Left lung (tissue), 14 donors: ENCODE measurements at places on chromosomes 3 and 15.

DNA sequence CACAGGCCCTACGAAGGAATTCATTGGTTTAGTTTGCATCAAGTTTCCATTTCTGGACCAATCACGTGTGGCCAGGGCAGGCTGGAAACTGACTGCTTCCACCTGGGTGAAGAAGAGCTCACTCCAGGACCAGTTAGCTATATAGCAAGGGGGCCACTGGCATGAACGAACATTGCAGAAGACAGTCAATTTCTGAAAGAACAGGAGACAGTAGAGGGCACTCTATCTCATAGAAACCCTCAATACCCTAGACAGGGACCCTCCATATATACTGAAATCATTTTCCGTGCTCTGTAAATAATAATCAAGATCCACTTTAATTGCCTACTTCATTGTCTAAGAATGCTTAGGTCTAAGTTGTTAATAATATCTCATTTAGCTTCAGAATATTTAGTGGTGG lies 215.6 kb downstream of the CADPS start:
- no peak for DNase-seq

DNA sequence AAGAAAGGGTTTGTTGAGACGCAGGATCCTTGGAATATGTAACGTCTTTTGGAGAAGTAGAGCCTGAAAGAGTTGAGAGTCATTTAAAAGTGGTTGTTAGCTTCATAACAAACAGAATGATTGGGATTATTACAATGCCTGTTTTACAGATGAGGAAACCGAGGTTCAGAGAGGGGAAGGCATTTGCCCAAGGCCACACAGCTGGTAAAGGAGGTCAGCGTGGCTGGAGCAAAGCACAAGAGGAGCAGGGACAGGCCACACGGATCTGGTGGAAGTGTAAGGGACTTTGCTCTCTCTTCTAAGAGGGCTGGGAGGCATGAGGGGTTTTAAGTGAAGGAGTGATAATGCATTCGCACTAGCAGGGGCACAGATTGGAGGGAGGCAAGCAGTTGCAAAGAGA lies 6.2 kb upstream of the OXTR start:
- no peak for DNase-seq

DNA sequence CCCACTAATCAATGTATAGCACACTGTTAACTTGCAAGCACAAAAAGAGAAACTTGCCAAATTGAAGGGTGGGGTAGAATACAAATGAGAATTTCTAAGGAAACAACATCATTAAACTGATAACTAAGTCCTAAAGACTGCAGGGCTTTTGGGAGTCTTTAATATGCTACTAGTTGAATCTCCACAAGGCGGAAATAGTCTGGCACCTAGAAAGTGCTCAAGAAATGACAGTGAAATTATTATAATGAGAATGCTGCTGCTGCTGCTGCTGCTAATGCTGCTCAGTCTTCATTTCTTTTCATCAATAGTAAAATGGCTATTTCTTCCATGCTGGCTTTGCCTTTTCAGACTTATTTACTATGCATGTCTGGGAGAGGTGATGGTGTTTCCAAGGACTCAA lies 91.8 kb downstream of the BTD start:
- DNase-seq = no peak

DNA sequence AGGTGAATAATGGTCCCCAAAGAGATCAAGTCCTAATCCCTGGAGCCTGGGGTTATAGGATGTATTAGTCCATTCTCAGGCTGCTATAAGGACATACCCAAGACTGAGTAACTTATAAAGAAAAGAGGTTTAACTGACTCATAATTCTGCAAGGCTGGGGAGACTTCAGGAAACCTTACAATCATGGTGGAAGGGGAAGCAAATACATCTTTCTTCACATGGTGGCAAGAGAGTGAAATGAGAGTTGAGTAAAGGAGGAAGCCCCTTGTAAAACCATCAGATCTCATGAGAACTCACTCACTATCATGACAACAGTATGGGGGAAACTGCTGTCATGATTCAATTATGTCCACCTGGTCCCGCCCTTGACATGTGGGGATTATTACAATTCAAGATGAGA lies 142.9 kb upstream of the ANKRD28 start:
- DNase-seq = no peak

DNA sequence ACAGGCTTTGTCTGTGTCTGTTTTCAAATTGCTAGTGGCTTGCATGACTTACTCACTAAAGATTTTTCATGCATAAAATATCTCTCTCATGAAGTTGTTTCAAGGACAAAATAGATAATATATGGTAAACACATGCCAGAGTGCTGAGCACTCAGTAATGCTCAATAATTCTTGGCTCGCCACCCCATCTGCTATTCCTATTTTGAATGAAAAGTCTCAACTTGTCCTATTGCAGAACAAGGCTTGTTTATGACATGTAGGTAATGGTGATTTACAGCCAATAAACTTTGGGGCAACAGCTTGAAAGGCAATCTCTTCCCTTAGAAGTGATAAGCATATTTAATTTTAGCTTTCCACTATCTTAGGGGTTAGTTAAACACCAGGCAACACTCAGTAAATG lies 789.0 kb upstream of the ROBO1 start:
- no peak for DNase-seq

- no peak for DNase-seq
Observed at GRCh38 chr3:119768668-119769393, 13.1 kb upstream of the NR1I2 start.

DNA sequence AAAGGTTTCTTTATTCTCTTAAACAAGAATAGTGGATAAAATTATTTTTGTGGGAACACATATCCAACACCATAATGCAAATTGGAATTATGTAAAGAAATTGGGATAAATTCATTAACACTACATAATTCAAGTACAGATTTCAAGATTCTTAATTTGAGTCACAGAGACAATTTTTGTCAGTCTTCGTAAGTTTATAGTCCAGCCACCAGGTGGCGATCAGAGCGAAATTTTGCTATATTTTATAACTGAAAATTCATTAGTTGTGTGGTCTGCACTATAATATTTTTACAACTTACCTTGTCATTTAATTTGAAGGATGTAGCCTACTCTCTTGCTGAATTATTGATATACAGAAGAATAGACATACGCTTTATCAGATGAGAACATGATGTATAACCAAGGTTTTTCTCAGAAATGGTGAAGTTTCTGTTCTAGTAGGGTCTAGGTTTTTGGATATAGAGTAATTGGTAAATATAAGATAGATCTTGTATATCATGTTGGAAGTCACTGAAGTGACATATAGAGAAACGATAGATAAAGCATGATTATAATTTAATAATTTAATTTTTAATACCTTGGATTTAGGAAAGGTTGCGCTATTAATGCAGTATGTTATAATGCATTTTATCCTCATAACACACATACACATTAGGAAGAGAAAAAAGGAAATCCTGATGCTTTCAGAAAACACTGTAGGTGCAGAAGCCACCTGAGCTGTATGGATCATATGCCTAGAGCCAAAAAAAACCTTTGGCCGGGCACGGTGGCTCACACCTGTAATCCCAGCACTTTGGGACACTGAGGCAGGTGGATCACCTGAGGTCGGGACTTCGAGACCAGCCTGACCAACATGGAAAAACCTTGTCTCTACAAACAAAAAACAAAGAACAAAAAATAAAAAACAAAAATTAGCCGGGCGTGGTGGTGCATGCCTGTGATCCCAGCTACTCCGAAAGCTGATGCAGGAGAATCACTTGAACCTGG lies 31.7 kb downstream of the PLSCR4 start:
- no peak for DNase-seq

- DNase-seq = no peak
Observed at GRCh38 chr15:89629829-89630228, 25.4 kb downstream of the KIF7 start.
